ENCODE measurements at places on chromosomes 4 and X.

DNA sequence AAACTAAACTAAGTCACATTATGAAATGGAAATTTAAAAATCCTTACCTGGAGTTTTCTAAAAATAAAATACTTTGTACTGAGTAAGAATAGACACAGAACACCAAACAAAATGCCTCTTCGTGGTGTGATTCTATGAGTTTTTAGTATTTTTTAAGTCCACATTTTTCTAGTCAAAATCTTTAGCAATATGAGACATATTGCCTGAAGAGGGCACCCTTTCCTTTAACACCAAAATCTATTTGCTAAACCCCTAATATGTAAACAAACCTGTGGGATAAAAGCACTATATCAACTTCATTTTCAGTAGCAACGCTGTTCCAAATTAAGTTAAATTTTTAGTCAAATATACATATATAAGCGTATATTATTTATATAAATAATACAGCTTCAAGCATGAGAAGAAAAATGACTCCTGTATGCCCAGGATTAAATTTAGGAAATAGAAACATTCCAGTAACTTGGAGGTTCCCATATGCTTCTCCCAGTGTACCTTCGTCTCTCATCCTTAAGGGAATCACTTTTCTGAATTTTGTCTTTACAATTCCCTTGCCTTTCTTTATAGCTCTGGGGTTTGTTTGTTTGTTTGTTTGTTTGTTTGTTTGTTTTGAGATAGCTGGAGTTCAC lies 23.0 kb upstream of the PGM2 start:
- no peak for DNase-seq

DNA sequence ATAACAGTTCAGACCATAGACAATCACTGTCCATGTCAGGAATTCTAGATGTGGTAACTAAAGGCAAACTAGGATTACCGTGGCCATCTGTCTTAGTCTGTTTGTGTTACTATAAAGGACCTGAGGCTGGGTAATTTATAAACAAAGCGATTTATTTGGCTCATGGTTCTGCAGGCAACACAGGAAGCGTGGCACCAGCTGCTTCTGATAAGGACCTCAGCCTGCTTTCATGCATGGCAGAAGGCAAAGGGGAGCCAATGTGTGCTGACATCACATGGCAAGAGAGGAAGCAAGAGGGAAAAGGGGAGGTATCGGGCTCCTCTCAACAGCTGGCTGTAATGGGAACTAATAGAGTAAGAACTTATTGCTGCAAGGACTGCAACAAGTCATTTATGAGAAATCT lies 376.7 kb downstream of the GPM6A start:
- DNase-seq, result no peak

DNA sequence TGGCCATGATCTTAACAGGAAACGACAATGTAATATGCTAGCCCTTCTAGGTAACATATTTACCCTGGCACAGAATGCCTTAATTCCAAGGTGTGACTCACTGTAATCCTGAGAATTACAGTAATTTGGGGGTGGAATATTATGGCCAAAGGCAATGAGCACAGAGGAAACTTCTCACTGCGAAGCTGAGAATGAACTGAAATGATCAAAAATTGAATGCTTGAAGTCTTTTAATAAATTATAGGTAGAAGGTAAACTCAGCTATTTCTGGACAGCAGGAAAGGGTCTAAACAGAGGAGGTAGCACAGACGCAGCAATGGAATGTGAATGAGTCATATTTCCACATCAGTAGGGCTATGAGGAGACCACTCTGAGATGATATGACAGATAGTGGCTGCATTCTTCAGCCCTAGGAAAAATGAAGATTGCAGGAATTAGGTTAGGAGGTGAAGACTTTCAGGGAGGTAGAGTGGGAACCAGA lies 312.6 kb downstream of the PACRGL start:
- DNase-seq, result no peak

- no peak for DNase-seq
These were observed 2.1 kb downstream of the PDS5A start for GRCh38 chr4:39975488-39976089.

DNA sequence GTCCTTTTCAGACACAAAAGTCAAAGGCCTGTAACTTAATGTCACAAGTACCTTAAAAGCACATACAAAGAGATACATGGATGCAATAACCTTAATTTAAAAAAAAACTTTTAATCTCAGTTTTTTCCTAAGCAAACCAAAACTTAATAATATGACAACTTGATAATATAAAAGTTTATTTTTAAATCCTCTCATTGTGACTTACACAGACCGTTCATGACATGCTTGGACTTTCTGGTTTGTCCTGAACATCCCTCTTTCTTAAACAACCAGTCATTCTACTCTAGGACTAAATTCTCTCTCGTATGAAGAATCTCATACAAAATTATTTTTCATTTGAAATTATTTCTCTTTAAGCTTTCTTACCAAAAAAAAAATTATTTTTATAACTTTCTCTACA lies 43.1 kb upstream of the CYP2U1 start:
- DNase-seq, result no peak

DNA sequence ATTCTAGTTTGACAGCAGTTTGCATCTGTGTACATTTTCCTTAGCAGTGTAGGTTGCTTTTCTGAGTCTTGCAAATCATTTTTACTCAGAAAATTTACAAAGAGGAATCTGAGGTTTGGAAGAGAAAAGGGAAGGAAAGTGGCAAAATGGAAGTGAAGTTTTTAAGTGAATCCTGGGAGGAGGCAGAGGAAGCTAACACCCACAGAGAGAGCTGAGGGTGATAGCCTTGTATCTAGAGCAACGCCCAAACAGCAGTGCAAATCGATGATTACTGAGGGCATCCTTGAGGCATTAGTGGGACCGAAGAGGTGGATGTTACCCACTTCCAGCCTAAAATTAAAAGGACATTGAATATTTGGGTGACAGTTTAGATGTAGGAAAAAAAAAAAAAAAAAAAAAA lies 31.8 kb downstream of the KLF3 start:
- no peak for DNase-seq

- DNase-seq, result no peak
These were observed 106.2 kb downstream of the ALPK1 start for GRCh38 chr4:112403101-112403945.

DNA sequence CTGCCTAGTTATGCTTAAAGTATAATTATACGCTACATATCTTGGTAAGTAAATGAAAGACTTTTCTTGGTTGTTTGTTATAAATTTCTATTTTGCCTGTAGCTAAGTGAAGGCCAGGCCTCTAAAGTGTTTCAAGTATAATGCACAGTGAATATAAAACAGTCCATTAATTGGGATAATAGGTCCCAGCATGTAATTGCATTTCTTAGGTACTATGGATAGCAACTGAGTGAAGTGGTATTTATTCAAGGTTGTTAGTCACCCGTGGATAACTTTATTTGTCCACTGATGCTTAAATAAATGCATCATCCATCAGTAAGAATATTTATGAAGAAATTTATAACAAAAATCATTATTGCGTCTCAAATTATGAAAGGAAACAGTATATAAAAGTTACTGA lies 59.1 kb downstream of the TEX13C start:
- DNase-seq, result no peak

DNA sequence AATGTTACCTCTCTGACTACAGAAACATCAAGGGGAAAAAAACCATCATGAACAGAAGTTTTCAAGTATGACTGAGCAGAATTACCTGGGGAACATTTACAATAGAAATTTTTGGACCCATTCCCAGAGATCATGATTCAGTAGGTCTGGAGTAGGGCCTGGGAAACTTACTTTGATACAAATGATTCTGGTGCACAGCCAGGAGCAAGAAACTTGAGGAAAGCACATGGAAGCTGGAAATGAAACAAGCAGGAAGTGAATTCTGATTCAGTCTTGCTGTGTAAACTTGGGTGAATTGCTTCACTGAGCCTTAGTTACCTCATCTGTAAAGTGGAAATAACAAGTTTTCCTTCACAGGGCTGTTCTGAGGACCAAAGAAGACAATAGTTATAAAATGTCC lies 192.5 kb upstream of the TAPT1 start:
- DNase-seq, result no peak

- DNase-seq, result no peak
These were observed 1.5 kb upstream of the EDNRA start for GRCh38 chr4:147479376-147479775.

DNA sequence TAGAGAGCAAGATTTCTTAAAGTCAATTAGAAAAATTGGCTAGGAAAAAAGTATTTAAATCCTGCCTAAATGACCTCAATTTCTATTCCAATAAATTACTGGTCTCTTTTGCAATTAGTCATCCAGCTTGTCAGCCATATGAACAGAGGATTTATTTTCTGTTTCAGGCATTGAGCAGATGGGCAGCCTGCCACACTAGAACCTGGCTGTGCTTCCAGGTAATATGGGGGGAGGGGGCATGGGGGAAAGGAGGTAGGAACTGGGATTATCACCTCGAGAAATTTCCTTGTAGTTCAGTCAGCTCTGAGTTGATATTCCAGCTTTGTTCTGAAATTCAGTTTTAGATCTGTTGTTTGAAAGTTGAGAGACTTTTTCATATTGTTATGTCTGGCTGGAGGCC lies 206.3 kb upstream of the LCORL start:
- DNase-seq, result no peak

DNA sequence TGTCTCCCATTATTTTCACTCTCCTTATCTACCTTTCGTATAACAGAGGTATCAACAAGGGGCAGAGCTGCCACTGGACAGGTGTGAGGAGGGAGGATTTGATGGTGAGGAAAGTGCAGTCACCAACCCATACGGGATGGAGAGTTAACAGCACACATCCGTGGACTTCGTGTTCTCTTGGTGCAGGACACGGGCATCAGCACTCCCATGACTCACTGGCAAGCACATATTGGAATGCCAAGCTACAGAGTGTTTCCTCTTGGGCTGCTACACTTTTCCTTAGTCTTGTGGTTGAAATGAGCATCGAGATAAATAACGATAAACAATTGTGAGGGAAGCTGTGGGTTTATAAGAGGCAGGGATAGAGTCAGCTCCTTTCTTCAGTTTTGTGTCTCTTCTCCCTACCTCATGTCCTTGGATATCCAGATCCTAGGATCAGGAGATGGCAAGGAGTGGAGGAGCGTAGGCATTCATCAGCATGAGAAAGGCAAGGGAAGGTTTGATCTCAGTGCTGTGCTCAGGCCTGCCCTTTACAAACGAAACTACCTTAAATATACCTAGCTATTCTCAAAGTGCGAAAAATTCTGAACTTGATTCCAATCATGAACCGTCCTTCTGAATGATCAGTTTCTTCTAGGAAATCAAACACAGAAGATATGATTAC lies 96.3 kb downstream of the ZNF827 start:
- no peak for DNase-seq

DNA sequence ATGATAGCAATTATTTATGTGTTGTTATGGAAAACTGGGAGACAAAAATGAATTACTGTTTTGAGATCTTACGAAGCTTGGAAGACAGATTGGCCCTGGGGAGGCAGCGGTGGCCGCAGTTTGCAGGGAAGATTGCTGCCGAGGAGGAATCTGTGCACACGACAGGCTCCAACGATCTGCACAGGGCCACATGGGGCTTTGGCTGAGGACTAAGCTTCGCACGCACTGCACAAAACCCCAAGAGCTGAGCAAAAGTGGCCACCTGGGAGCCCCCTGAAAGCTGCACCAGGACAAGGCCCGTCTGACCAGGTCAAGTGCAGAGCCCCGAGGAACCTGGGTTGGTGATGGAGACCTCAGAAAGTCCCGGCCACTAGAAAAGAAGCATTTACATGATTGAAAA lies 5.2 kb upstream of the PDE6B start:
- DNase-seq, result no peak

- no peak for DNase-seq
These were observed 781.4 kb downstream of the KLHL13 start for GRCh38 chrX:117335209-117335608.

GRCh38 chr4:16859031-16859430 lies 39.4 kb downstream of the LDB2 start:
- no peak for DNase-seq

- no peak for DNase-seq
These were observed 53.2 kb upstream of the BBS12 start for GRCh38 chr4:122679317-122679716.

DNA sequence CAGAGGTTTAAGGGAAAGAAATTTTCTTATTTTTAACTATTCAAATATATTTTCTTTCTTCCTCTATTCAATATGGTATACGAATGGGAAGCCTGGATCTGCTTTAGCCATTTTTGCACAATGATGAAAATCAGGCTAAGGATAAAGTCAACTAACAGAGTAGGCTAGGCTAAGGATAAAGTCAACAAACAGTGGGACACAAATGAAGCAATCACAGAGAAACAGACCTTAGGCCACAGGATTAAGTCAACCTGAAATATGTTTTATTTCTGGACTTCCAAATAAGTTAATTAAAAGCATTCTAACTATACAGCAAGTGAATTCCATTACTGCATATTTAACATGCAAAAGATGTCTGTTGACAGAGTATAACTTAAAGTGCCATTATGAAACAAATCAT lies 17.0 kb downstream of the DYNLT3 start:
- DNase-seq, result no peak

DNA sequence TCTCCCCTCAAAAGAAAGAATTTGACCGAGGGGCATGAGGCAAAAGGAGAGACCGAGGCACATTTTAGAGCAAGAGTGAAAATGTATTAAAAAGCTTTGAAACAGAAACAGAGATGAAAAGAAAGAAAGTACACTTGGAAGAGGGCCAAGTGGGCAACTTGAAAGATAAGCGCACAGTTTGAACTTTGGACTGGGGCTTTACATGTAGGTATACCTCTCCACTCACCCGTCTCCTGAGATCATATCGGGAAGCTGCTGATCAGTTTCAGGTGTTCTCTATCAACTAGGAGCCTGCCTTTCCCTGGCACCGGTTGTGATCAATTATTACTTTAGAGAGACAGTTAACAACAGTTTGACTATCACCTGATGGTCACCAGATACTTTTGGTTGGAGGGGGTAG lies 2666.5 kb downstream of the ARAP2 start:
- no peak for DNase-seq

DNA sequence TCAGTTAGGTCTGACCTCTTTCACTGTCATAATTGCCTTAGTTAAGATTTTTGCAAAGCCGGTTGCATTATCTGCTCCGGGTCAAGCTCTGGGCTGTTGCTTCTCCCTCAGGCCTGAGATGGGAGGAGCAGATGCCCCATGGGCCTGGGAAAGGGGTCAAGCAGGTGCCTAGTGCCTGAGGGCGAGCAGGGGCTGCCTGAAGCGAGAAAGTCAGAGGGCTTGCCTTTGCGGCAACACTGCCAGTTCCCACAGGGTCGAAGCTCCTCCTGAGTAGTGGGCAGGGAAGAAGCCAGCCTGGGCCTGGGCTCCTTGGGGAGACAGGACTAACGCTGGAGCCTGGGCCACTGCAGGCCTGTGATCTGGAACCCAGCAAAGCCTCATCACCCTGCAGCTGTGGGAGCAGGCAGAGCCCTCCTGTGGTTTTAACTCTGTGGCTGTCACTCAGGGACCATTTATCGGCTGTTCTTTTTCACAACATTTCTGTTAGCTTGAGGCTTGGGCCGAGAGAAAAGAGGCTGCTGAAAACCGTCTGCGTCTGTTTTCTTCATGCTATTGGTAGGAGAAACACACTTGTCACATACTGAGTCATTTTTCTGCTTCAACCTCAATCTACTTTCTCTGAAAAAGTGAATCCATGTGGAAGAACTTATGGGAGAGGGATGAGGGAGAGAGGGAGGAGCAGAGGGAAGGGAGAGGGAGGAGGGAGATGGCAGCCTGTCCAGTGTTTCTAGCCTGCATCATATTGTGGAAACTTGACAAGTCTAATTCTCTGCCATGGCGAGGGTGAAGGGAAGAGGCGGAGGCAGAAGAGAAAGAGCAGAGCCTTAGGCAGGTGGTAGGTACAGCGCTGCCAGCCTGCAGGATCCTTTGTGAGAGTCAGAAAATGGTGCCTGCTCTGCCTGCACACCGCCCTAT lies 68.4 kb downstream of the RHOH start:
- DNase-seq, result no peak

- DNase-seq, result no peak
These were observed 181.9 kb upstream of the ANXA3 start for GRCh38 chr4:78369679-78370078.
